ENCODE measurements at places on chromosomes 1 and 21.

GRCh38 chr1:205587581-205587980, 44.2 kb downstream of the ELK4 start:
- no peak for DNase-seq

DNA sequence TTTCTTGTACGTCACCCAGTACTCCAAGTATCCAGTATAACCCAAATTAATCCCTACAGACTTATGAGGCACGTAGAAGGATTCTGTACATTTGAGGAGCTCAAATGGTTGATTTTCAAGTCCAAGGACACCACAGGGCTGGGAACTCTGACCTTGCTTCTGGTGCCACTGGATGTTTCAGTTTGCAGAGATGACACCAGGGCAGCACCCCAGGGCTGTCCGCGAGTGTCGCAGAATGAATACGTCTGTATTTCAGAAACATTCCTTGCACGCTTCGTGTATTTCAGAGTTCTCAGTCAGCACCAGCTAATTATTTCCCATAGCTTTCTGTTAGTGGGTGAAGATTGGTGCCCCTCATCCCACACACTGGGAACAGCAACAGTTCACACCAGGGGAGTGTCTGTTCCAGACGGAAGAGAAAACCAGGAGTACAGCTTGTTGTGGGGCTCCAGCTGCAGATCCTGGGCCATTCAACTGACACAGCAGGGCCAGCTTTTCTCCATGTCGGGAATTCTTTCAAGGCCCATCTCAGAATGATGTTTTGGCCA, 159.2 kb downstream of the RHOU start:
- DNase-seq, result no peak

- DNase-seq, result no peak
Measured at GRCh38 chr1:116954440-116954839, 44.7 kb downstream of the PTGFRN start.

DNA sequence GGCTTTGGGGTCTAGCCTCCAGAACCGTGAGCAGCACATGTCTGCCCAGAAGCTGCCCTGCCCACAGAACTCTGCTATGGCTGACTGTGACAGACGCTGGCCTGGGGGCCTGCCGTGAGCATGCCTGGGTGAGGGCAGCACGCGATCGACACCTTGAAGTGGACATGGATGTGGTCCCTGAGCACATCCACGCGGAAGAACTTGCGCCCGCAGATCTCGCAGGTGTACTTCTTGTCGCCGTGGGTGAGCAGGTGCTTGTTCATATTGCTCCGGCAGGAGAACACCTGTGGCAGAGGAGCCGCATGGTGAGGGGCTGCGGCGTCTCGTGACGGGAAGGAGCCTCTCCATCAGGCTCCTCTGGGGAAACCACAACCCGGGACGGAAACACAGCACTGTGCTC, 56.0 kb downstream of the PRDM15 start:
- no peak for DNase-seq

- DNase-seq, result peak; percentile 53
Measured at GRCh38 chr1:9654834-9655723, 3.5 kb downstream of the PIK3CD start.

- no peak for DNase-seq
Measured at GRCh38 chr1:58391056-58391455, 155.5 kb downstream of the OMA1 start.
